ENCODE measurements at places on chromosomes 12 and 14. TPM values are rescaled to one million over a fixed set of nuclear protein-coding genes. Genes with fewer than 3 reads are reported as not detected.

DNA sequence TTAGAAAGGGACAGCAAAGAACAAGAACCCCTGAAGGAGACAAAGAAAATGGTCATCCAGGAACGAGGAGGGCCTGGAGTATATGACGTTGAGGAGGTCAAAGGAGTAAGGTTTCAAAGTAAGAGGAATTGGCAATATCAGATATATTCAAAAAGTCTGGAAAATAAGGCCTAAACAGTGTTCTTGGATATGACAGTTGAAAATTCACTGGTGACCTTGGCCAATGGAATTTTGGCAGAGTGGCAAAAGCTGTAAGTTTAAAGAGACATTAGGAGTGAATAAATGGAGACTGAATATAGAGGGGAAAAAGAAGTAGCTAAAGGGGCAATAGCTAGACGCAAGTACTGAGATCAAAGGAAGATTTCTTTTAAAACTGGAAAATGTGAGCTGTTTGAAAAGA lies 4.1 kb upstream of the ACTN1 start:
- no peak for DNase-seq

DNA sequence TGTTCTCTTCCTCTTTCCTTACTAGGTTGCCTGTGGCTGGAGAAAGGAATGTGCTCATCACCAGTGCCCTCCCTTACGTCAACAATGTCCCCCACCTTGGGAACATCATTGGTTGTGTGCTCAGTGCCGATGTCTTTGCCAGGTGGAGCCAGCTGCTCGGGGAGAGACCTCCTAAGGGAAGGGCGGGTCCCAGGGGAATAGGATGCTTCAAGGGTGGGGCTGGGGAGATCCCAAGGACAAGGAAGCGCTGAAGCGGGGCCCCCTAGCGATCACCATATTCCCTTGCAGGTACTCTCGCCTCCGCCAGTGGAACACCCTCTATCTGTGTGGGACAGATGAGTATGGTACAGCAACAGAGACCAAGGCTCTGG lies 10.2 kb downstream of the MARS1 start:
- DNase-seq = no peak

GRCh38 chr14:103535081-103535890 lies 6.3 kb downstream of the TRMT61A start:
- no peak for DNase-seq

- DNase-seq = peak; percentile 4
Observed at GRCh38 chr14:36553656-36554260, 28.7 kb downstream of the NKX2-8 start.

The TMEM30B gene
- not detected for total RNA-seq
